ENCODE measurements at places on chromosomes 4 and X.

DNA sequence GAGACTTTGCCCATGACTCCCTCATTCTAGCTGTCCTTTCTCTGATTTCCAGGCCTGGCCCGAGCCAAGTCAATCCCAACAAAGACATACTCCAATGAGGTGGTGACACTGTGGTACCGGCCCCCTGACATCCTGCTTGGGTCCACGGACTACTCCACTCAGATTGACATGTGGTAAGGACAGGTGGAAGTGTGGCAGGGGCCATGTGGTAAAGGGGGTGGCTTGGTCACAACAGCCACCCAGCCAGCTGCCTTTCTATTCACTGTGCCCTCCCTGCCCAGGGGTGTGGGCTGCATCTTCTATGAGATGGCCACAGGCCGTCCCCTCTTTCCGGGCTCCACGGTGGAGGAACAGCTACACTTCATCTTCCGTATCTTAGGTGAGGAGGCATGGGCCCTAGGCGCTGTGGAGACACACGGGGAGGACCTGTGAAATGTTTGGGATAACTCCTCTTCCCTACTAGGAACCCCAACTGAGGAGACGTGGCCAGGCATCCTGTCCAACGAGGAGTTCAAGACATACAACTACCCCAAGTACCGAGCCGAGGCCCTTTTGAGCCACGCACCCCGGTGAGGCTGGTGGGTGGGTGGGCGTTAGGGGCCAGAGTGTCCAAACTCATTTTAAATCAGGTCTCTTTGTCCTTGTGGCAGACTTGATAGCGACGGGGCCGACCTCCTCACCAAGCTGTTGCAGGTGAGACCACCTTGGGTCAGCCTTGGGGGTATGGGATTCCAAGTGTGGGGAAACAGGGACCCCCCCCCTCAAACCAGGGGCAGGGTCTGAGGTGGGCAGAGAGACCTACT is 6.1 kb upstream of the USP11 start:
- no peak for DNase-seq

DNA sequence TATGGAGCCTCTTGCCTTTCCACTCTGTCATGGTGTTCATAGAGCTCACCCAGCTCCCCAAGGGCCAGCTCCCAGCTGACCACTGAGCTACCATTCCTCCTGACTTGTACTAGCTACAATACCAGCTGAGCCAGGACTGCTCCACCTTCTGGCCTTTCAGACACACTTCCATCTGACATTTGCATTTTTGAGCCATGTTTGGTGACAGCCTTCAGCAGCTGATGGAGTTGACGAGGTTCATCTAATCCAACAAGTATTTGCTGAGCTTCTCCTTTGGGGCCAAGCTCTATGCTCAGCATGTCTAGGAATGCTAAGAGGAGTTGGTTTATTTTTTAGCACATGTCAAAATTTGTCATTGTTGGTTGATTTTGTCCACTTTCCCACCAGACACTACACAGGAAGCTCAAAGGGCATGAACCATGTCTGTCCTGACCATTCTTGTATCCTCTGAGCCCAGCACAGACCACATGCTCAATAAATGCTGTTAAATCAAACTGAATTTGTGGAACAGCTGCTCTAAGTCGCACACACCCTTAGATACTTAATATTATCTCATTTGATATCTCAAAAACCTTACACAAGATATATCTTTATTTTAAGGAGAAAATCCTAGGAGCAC is 142.6 kb upstream of the PPARGC1A start:
- DNase-seq: no peak

- DNase-seq: no peak
Measured at GRCh38 chr4:4776934-4777333, 82.5 kb upstream of the MSX1 start.

DNA sequence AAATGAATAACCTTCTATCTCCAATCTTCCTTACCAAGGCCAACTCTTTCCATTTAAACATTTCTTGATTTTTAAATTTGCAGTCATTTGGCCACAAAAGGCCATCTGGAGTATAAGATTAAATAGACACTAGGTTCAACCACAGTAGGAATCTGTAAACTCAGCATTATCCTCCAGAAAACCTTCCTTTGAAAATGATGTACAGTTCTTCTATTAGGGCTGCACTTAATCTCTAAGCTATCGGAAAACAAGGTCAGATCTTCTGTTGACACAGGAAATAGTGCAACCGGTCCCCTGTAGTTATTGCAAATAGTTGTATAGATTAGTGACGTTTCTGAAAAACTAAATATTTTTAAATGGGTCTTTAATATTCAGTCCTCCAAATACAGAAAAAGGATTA is 359.0 kb upstream of the ATOH1 start:
- no peak for DNase-seq

DNA sequence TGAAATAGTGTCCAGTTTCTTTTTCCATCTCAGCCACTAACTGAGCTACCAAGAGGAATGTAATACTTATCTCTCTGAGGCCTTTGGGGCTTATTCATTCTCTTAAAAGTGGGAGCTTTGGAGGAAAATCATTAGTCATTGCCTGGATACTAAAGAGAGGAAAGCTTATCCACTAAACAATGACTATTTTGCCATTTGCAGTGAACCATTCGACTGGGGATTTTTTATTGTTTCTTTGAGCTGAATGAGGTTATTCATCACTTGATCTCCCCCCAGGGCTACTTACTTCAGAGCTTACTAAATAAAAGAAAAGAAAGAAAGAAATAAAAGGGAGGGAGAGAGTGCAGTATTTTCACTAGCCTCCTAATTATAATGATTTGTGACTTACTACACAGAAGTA is 1329.5 kb upstream of the TENM3 start:
- no peak for DNase-seq

All from CD8-positive, alpha-beta T cell (primary cell).